ENCODE measurements at places on chromosomes 4 and X.

- DNase-seq, result no peak
Measured at GRCh38 chrX:122869171-122869570, 314.9 kb upstream of the GRIA3 start.

GRCh38 chrX:107675823-107676555 is 47.7 kb downstream of the PRPS1 start:
- no peak for DNase-seq

DNA sequence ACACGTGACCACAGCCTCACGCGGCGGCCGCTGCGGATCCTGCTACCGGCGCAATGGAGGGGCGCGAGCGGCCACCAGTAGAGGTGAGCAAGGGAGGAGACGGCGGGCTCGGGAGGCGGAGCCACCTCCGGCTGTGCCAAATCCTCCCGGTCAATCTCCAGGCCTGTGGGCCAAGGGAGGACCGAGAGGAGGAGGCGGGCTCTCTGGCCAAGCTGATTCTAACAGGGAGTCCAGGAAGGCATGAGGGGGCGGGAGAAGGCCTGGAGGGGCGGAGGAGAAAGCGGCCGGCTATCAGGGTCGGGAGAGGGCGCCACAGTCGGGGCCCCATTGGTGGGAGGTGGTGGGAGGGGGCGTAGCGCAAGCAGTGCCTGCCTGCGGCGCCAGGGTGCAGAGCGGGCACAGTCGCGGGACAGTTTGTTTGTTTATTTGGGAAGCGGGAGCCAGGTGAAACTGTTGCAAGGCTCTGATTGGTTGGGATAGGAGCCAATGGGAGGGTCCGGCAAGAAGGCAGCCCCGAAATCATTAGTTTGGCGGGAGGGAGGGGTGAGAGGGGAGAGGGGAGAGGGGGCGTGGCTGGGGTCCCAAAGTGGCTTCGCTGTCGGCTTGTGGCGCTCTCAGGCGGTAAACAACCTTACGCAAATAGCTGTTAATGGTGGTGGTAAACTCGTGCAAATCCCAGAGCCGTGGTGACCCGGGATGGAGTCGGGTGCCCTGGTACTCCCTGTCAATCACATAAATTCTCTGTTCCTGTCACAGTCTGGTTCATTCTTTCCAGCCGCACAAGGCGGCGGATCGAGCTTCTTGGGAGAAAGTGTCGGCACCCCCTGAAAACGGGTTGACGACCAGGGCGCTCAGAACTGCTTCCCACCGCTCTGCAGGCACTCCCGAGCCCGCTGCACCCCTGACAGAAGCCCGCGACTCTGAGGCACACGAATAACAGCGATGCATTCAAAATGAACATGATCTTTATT is at the start of gene IRS4:
Gene IRS4 (minus strand): TSS at position 55 of the 971 bp plus-strand sequence.
- DNase-seq, result no peak

DNA sequence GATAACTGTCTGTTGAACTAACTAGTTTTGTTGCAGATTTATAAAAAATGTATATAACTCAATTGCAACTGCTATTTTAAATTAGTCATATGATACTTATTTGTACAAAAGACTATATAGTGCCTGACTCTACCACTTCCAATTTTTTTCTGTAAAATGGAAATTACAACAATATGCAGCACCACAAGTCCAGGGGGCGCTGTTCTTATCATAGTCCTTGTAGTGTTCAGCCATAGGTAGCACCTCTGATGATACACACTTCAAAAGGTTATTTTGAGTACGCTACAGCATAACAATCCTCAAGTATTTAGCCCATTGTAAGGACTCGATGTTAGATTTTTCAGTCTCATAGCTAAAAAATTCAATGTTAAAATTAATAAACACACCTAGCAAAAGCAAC is 174.9 kb downstream of the CORIN start:
- DNase-seq, result no peak

All from memory B cell (primary cell).